ENCODE measurements at places on chromosomes 1 and 21. TPM values are rescaled to one million over a fixed set of nuclear protein-coding genes. Genes with fewer than 3 reads are reported as not detected.

DNA sequence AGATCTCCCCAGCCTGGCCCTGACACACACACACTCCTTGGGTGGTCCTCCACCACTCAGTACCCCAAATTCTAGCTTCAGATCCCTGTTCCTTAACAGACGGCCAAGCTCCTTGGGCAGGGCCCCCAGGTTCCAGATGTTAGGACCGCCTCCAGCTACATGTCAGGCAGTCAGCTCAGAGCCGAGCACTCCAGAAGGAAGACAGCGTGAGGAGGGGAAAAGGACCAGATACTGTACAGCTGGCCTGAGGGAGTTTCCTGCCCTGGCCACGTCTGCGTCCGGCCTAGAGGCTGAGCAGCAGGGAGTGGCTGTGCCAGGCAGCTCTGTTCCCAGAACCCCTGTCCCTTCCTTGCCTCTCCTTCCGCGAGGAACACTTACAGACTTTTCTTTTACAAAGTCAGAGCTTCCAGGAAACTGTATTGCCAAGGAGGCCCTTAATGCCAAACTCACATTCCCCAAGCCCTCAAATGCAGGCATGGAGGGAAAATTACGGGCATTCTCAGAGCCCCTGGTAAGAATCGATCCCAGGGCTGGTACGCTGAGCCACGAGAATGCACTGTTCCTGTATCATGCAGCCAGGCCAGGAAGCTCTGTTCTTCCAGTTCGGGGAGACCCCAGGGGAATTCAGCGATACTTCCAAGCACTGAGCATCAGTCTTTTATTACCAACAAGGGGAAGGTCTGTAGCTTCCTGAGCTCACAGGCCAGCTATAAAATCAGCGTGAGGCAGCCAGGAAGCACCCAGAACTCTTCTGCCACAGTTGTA, 45.2 kb upstream of the CNTN2 start:
- H3K4me1 ChIP-seq: peaks cover 4% of the 10 kb centered on the region
- no peaks in the 10 kb centered on the region for H3K36me3 ChIP-seq
- no peaks in the 10 kb centered on the region for H3K27me3 ChIP-seq
- no peak for DNase-seq
- H3K4me3 ChIP-seq: no peak overlapping the region
- H3K27ac ChIP-seq: no peak overlapping the region

Gene SLC44A5
- total RNA-seq: 0.33 TPM

- no peak overlapping the region for H3K4me3 ChIP-seq
- no peaks in the 10 kb centered on the region for H3K4me1 ChIP-seq
- H3K27ac ChIP-seq: no peak overlapping the region
Observed at GRCh38 chr1:11126569-11126968, 26.9 kb upstream of the EXOSC10 start.

GRCh38 chr21:41966041-41966833, 12.4 kb upstream of the C2CD2 start:
- no peaks in the 10 kb centered on the region for H3K4me1 ChIP-seq
- no peak for DNase-seq
- no peaks in the 10 kb centered on the region for H3K36me3 ChIP-seq
- H3K4me3 ChIP-seq: no peak overlapping the region

Gene SNAP47
- total RNA-seq: 37.8 TPM

Gene AMY2B
- 0.26 TPM for total RNA-seq

Gene NECAP2
- 45.7 TPM for total RNA-seq

DNA sequence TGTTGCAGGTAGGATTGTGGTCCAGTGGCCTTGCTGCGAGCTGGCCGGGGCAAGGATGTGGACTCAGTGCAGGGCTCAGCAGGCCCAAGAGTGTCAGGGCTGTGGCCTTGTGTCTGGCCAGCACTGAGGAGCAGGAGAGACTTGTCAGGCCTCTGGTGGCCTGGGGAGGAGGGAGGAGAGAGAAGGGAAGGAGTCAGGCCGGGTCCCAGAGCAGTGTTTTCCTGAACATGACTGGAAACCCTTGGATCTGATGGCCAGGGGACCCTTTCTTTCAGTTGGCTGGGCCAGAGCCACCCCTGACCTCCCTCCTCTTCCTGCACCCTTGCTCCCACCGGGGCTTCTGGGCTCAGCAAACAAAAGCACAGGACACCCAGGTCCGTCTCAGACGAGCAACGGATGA, 5.1 kb downstream of the IBA57 start:
- no peaks in the 10 kb centered on the region for H3K27me3 ChIP-seq
- H3K27ac ChIP-seq: no peak overlapping the region
- H3K4me3 ChIP-seq: no peak overlapping the region

Gene GRIK1
- total RNA-seq: not detected

- no peak overlapping the region for H3K27ac ChIP-seq
- DNase-seq: no peak
- H3K4me3 ChIP-seq: no peak overlapping the region
- no peaks in the 10 kb centered on the region for H3K27me3 ChIP-seq
- peaks cover 7% of the 10 kb centered on the region for H3K36me3 ChIP-seq
Observed at GRCh38 chr1:150477320-150477719, 9.9 kb upstream of the TARS2 start.

DNA sequence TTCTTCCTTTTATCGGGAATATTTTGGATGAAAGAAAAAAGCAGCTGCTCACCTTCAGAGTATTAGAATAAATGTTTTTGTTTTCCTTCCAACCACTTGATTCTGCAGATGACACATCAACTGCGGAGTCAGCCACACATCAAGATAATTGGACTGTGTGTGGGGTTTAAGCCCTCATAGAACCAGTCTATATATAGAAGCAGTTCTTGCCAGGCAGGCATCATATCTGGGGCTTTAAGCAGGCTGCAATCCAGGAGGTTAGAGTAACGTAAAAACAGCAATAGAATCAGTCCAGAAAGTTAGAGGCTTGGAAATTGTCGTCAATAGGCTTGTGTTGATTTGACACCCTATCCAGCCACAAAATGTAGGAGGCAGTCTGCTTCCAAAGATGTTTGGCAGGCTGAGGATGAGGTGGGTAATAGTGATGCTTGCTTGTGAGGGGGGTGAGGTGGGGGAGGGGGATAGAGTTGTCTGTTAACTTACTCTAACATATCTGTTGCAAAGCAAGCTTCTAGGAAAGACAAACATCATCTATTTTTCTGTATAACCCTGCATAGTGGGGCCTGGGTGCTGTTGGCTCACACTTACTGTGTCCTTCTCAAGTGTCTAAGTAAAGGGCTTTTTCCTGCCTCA, 64.8 kb downstream of the PEX14 start:
- peaks cover 40% of the 10 kb centered on the region for H3K4me1 ChIP-seq
- H3K4me3 ChIP-seq: no peak overlapping the region
- no peaks in the 10 kb centered on the region for H3K27me3 ChIP-seq

GRCh38 chr1:19411612-19412011, 73.7 kb downstream of the CAPZB start:
- peaks cover 9% of the 10 kb centered on the region for H3K4me1 ChIP-seq
- DNase-seq: no peak
- no peaks in the 10 kb centered on the region for H3K36me3 ChIP-seq
- no peaks in the 10 kb centered on the region for H3K27me3 ChIP-seq

GRCh38 chr1:206001476-206001888, 1.7 kb downstream of the RAB7B start:
- no peak overlapping the region for H3K27ac ChIP-seq
- DNase-seq: no peak
- no peaks in the 10 kb centered on the region for H3K4me1 ChIP-seq
- H3K27me3 ChIP-seq: no peaks in the 10 kb centered on the region
- H3K36me3 ChIP-seq: no peaks in the 10 kb centered on the region

DNA sequence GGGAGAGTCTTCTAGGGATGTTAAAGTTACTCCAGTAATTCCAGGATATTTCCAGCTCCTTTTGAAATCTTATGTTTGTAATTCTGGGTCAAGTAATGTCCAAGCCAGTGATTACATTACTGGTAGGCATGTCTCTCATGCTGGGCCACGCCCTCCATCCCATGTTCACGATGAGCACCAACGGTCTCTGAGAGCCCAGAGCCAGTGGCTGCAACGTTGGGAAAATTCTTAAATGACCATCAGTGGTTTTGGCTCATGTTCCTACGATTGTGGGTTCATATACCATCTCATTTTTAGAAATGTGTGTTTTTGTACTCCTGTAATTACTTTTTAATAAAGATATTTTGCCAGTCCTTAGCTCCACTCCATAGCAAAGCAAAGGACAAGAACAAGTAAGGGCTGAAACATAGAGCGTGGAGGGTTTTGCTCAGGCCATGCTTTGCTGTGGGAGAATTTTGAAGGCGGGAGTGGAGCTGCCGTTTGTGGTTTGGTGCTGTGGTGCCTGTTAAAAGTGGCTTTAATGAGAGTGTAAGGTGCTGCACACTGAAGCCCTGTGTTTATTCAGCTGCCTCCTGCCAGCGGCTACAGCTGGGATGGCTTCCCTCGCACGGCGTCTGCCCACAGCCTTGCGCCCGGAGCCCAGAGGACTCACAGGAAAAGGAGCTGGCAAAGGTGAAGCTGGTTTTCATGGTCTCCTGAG, 28.9 kb downstream of the VANGL1 start:
- H3K4me3 ChIP-seq: no peak overlapping the region
- peak overlapping the region; percentile 72 for H3K27ac ChIP-seq
- DNase-seq: peak; percentile 89
- H3K4me1 ChIP-seq: peaks cover 38% of the 10 kb centered on the region

GRCh38 chr1:47930210-47930840, 66.9 kb downstream of the TRABD2B start:
- H3K27me3 ChIP-seq: no peaks in the 10 kb centered on the region
- no peaks in the 10 kb centered on the region for H3K36me3 ChIP-seq

Gene MEF2D
- total RNA-seq: 13.3 TPM

- H3K27me3 ChIP-seq: no peaks in the 10 kb centered on the region
- H3K36me3 ChIP-seq: peaks cover 39% of the 10 kb centered on the region
- no peak for DNase-seq
- H3K4me3 ChIP-seq: no peak overlapping the region
Observed at GRCh38 chr1:11960276-11960675, 20.0 kb upstream of the MFN2 start.

Gene CREG1
- total RNA-seq: 39.4 TPM

- H3K27ac ChIP-seq: no peak overlapping the region
- H3K4me3 ChIP-seq: no peak overlapping the region
- H3K27me3 ChIP-seq: no peaks in the 10 kb centered on the region
- DNase-seq: no peak
- H3K36me3 ChIP-seq: no peaks in the 10 kb centered on the region
Observed at GRCh38 chr1:175864183-175864582, 120.8 kb upstream of the TNR start.

Gene POFUT2
- 15.2 TPM for total RNA-seq

DNA sequence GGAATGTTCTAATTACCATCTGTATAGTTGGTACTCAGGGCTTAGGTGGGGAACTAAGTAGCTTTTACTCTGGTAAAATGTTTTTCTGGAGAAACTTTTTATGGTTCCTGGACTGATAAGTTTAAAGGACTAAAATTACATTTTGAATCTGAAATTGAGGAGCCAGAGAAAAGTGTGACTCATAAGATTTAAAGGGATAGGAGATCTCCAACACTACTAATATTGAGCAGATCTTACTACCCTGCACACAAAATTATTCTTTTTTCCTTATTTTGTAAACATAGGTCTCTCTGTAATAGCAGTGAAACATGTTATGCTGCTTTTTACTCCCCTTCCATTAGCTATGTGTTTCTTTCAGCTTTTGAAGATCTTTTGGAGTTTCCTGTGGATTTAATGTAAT, 32.5 kb downstream of the MTF2 start:
- H3K27me3 ChIP-seq: no peaks in the 10 kb centered on the region
- H3K4me1 ChIP-seq: no peaks in the 10 kb centered on the region
- H3K4me3 ChIP-seq: no peak overlapping the region
- H3K27ac ChIP-seq: no peak overlapping the region

DNA sequence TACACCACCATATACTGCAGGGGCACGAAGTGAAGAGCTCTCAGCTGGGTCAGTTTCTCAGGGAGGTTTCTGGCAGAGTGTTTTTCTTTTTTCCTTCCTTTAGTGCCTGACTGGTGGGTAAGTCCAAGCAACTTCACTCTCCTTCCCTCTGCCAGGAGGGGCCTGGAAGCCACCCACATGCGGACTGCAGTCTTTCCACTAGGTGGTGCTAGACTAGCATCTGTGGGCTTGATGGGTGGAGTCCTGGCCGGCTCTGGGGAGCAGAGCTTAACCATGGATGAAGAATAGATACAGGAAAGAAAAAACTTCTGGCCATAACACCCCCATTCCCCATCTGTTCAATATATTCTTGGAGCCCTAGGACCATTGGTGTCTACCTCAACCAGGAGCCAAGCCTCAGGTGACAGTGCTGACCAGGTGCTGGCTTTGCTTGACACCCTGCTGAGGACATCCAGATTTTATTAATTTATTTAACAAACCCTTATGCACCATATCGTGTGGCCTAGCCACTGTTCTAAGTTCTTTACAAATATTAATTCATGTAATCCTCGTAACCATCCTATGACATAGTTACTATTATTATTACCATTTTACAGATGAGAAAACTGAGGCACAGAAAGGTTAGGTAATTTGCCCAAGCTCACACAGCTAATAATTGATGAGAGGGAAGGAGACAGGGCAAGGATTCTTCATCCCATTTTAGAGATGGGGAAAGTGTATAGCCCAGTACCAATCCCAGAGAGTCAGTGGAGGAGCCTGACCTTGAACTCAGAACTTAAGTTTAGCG, 126.7 kb upstream of the CSF3R start:
- no peak overlapping the region for H3K4me3 ChIP-seq
- H3K27ac ChIP-seq: no peak overlapping the region
- H3K36me3 ChIP-seq: no peaks in the 10 kb centered on the region

Gene CELA2A
- not detected for total RNA-seq

DNA sequence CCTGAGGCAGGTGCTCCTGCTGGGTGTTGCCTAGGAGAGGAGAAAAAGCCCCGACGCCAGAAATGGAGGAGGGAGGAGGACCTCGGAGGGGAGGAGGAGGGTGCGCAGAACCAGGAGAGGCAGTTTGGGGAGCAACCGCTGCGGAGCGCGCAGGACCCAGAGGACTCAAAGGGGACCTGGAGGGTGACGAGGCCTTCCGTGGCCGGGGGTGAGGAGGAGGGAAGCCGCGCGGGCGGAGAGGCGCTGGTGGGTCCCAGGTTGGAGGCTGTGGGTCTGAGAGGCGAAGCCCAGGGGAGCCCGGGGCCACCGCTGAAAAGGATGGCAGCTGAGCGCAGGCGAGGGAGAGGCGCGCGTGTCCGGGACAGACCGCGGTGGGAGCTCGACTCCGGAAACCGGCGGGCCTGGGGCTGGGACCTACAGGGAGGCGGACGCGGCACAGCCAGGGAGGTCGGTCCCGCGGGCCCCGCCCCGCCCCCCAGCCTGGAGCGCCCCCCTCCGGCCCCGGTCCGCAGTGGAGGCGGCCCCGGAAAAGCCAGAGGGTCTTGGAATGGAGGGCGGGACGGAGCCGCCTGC, 15.1 kb downstream of the RNF223 start:
- peaks cover 51% of the 10 kb centered on the region for H3K27me3 ChIP-seq
- DNase-seq: peak; percentile 68
- H3K4me1 ChIP-seq: peaks cover 11% of the 10 kb centered on the region
- H3K27ac ChIP-seq: no peak overlapping the region
- H3K4me3 ChIP-seq: peak overlapping the region; percentile 61
- H3K36me3 ChIP-seq: no peaks in the 10 kb centered on the region
